ENCODE measurements at places on chromosomes 4 and X. TPM values are rescaled to one million over a fixed set of nuclear protein-coding genes. Genes with fewer than 3 reads are reported as not detected.

DNA sequence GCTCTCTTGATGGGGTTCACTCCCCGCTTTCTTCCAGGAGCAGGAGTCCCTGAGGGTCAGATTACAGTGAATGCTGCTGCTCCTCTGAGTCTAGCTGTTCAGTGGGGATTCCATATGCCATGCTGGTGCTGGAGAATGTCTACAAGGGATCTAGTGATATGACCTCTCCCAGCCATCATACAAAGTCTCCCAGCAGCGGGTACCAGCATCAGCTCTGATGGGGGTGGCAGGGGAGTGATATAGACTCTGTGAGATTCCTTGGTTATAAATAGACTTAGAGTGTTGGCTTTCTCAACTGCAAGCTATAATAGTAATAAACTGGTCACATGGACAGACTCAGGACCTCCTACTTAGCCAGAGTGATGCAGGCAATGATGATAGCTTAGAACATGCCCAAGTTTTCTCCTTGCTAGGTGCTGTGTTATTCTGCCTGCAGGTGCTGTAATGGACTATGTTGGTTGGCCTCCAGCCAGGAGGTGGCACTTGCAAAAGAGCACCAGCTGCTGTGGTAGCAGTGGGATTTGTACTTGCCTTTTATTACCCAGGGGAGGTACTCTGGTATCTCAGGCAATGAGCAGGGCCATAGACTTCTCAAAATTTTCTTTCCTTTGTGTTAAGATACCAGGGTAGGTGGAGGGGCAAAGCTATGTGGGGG, 202.9 kb downstream of the CHIC1 start:
- no peak for DNase-seq

GRCh38 chr4:22072726-22073125, 124.2 kb upstream of the KCNIP4 start:
- DNase-seq: no peak

DNA sequence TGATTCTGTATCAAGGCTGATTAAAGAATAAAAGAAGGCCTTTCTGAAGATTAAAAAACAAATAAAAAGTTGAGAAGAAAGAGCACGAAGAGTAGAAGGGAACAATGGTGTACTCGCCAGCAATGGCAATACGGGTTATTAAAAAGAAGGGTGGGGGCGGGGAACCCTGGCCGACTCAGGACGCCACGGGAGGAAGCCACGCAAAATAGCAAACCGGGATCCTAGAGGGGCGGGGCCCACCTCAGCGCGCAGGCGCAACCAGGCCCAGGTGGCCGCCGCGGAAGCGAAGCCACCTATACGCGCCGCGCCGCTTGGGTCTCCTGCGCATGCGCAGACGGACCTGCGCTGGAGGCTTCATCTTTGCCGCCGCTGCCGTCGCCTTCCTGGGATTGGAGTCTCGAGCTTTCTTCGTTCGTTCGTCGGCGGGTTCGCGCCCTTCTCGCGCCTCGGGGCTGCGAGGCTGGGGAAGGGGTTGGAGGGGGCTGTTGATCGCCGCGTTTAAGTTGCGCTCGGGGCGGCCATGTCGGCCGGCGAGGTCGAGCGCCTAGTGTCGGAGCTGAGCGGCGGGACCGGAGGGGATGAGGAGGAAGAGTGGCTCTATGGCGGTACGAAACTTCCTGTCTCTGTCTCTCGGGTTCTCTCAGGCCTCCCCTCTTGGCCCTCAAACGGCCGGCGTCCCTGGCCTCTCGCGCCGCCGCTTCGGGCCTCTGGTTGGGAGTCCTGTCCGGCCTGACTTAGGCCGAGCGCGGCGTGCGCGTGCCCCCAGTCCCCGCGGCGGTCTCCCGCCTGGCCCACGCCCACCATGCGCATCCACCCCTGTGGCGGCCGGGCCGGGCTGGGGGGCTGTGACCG, at the start of gene FIP1L1:
FIP1L1 (plus strand) TSS at position 323 of the 852 bp plus-strand sequence; CDS start at position 521, 198 bp downstream.
- peak; percentile 97 for DNase-seq

GRCh38 chr4:174595141-174595929, 73.0 kb upstream of the HPGD start:
- no peak for DNase-seq

- DNase-seq: no peak
Observed at GRCh38 chrX:83916525-83916924, 55.6 kb downstream of the CYLC1 start.

- DNase-seq: no peak
Observed at GRCh38 chr4:37653601-37654000, 32.6 kb downstream of the RELL1 start.

CT45A10 gene
- not detected for polyA plus RNA-seq

CLDN34 gene
- polyA plus RNA-seq: not detected

PASD1 gene
- not detected for polyA plus RNA-seq
